ENCODE measurements at places on chromosomes 12 and 14.

DNA sequence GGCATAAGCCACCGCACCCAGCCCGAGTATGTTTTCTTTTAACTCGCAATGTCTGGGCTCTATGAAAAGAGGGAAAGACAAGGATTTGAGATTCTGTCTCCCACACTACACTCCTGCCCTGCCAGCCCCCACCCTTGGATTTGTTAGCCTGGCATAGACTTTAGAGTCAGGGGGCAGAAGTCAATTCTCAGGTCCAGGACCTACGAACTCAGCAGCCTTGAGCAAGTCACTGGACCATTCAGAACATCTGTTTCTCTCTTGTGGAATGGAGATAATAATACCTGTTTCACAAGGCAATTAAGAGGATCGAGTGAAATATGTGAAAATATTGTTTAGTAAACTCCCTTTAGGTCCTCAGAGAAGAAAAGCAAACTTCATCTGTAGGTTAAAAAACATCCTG, 66.1 kb upstream of the FUT8 start:
- DNase-seq = no peak

GRCh38 chr14:81329640-81330381, 70.3 kb downstream of the STON2 start:
- DNase-seq = no peak

- no peak for DNase-seq
Observed at GRCh38 chr12:119014368-119014767, 33.0 kb downstream of the SRRM4 start.

- DNase-seq = peak; percentile 33
Observed at GRCh38 chr12:752695-753610, 574 bp downstream of the WNK1 start.

DNA sequence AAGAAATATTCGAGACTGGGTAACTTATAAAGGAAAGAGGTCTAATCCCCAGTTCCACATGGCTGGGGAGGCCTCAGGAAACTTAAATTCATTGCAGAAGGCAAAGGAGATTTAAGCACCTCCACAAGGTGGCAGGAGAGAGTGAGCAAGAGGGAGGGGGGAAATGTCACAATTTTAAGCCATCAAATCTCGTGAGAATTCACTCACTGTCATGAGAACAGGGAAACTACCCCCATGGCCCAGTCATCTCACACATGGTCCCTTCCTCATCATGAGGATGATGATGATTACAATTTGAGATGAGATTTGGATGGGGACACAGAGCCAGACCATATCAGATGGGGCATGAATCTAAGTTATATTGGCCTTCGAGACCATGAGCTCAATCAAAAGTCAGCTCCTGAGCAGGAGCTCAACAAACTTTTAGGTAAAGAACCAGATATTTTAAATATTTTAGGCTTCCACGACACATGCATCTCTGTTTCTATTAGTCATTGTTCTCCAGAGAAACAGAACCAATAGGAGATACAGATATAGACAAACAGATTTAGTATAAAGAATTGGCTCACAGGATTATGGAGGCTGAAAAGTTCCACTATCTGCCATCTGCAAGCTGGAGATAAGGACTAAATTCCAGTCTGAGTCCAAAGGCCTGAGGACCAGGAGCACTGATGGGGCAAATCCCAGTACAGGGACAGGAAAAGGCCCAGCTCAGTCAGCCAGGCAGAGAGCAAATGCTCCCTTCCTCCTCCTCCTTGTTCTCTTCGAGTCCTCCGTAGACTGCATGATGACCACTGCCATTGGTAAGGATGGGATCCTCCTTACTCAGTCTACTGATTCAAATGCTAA, 24.9 kb downstream of the DGLUCY start:
- DNase-seq = no peak

- no peak for DNase-seq
Observed at GRCh38 chr12:104767261-104767660, 190.8 kb downstream of the SLC41A2 start.

DNA sequence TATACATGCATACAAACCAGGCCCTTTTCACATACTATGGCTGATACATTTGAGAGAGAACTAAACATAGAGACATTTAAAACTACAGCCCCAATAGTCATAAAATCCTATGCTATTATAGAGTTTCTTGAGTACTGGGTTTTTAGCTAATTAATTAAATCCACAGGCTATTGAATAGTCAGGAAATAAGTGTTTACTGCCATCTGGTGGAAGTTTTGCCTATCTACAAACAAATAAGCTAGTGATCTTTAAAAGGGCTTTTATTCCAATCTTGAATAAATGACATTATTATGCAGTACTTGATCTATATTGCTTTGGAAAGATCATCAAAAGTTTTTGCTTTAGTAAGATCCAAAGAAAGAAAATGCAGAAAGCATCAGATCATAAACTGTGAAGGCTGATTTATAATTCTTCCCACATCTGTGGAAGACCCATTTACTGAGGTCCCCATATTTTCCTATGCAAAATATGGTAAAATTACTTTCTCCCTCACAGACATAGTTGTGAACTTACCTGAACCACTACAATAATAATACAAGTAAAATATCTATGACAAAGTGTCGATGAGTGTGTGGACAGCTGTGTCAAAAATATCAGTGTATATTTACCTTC, 131.3 kb downstream of the ITPR2 start:
- DNase-seq = no peak

DNA sequence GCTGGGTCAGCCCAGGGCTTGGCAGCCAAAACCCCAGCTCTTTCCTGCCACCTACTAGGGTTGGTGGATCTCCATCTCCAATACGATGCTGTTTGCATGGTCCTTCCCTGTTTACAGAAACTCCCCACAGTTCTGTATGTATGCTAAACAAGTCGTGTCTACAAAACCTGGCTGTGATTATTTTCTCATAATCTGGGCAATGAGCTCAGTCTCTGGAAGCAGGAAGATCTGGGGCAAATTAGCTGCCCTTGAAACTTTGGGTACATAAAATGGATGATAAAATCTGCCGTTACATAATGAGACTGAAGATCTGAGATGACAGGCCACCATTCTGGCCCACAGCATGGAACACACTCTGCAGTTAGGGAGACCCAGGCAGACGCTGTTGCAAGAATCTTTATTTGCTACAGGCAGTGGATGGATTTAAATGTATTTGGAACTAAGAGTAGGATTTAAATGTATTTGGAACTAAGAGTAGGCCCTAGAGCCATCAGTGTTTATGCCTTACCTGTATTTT, 31.7 kb downstream of the ACADS start:
- DNase-seq = no peak

DNA sequence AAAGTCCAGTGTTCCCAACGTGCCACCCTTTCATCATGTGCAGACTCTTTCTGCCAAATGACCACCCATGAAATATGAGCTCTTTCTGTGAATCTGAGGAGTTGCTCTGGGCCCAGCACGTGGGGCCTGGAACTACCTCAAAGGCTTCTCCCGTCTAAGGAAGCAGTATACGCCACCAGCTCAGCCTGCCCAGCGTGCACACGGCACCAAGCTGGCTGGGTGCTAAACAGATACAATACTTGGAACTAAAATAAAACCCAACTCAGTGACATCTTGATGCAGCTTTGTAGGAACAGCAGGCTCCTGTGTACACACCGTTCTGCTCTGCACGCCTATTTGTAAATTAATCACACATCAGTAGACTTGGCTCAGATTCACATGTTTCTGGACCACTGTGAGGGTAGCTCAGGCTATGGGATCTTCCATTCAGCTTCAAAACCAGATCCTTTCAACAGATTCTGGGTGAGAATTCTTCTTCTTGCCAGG, 74.8 kb downstream of the ARL6IP4 start:
- DNase-seq = no peak

DNA sequence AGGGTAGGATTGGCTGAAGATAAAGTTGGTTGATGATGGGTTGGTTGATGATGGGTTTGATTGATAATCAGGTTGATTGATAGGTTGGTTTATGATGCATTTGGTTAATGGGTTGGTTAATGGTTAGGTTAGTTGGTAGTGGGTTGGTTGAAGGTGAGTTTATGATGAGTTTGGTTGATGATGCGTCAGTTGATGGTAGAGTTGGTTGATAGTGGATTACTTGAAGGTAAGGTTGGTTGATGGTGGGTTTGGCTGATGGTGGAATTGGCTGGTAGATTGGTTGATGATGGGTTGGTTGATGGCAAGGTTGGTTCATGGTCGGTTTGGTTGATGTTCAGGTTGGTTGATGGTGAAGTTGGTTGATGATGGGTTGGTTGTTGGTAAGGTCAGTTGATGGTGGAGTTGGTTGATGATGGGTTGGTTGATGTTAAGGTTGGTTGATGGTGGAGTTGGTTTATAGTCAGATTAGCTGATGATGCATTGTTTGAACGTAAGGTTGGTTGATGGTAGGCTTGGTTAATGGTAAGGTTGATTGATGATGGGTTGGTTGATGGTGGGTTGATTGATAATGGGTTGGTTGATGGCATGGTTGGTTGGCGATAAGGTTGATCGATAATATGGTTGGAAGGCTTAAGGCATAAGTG, 146.4 kb downstream of the ADGRD1 start:
- no peak for DNase-seq

- DNase-seq = no peak
Observed at GRCh38 chr14:92577321-92577742, 63.8 kb downstream of the RIN3 start.

GRCh38 chr14:96129128-96129736, 75.4 kb upstream of the BDKRB2 start:
- no peak for DNase-seq

- peak; percentile 66 for DNase-seq
Observed at GRCh38 chr12:57001448-57001906, 4.9 kb downstream of the ZBTB39 start.

Data from activated CD4-positive, alpha-beta T cell treated with anti-CD3 and anti-CD28 coated beads for 1 hour (primary cell).